ENCODE measurements at places on chromosomes 3 and 15.
A peak's percentile ranks its signal among the peaks of the same experiment; 100 is the strongest.

GRCh38 chr3:31105438-31106077 lies 211.1 kb upstream of the GADL1 start:
- no peak for DNase-seq

DNA sequence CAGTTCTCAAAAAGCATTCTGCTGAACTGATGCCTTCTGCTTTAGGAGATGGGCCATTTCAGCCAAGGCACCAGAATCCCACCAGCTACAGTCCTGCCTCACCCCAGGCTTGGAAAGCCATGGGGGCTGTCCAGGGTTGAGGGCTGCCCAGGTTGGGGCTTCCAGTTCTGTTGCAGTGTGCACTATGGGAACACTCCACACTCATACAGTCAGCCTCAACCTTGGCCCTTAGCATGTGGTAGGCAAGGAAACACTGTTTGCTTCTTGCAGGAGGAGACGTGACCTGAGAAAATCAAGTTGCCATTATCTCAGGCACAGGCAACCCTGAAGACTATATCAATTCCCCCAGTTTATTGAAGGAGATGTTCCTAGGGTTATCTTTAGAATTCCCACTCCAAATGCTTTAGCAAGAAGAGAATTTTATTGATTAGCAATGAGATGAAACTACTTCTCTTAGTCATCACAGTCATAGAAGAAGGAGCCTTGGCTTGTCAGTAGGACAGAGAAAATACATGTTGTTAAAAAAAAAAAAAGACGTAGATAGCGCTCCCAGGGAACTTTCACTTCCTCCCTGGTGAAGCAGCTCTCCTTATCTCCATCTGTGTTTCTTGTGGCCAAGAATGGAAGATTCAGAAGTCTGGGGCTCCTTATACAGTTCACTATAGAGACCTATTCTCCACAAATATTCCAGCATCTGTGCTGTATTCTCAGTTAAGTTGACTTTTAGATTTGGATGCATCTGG lies 38.3 kb upstream of the IL12A start:
- no peak for DNase-seq

- no peak for DNase-seq
These were observed 212.6 kb upstream of the SEMA6D start for GRCh38 chr15:47504624-47505256.

DNA sequence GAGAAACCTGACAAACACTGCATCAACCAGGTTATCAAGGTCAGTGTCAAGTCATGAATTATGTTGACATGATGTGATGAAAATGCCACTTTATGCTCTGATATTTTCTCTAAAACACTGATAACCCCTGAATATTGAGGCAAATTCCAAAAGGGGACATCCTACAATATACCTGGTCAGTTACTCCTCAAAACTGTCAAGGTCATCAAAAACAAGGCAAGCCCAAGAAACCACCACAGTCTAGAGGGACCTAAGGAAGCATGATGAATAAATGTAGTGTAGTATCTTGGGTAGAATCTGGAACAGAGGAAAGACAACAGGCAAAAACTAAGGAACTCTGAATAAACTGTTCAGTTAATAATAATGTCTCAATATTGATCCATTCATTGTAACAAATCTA lies 275.3 kb upstream of the THRB start:
- DNase-seq, result no peak

DNA sequence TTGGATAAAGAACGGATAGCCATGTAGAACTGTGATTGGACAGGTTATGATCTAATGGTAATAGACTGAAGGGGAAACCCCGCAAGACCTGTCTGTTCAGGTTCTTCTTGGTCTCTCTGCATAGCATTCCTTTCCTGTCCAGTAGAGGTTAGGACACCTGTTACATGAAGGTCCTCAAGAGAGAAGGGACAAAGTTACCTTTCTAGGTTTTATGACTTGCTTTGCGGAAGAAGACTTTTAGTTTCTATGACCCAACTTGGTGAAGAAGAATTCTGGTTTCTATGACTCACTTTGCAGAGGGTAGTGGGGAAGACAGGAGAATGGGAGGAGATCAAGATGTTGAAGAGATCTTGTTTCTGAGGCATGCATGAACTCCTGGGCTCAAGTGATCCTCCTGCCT lies 97.9 kb upstream of the C3orf80 start:
- DNase-seq, result no peak

DNA sequence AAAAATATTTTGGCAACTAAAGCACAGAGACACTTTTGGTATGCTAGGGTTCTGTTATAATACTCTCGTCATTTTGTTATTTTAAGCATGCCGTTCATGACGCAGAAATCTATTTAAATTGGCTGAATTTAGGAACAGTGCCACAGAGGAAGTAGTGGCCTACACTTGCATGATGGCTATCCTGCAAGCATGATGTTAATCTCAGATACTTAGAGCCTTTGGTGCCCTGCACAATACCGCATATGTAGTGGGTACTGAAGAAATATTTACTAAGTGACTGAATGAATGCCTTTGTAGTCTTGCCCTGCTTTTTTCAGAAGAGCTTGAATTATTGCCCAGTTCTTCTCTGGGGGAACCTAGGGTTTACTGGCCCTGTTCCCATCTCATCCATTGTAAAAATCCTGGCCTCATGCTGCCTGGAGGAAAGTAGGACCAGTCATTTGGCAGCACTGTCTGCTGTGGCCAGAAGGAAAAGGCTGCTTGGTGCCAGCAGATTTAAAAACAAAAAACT lies 79.0 kb downstream of the SERPINI1 start:
- DNase-seq, result no peak

- DNase-seq, result no peak
These were observed 7.7 kb downstream of the CGNL1 start for GRCh38 chr15:57384024-57384423.

GRCh38 chr3:177642042-177642803 lies 444.9 kb upstream of the TBL1XR1 start:
- no peak for DNase-seq

GRCh38 chr3:73465926-73466325 lies 158.8 kb downstream of the PDZRN3 start:
- no peak for DNase-seq

DNA sequence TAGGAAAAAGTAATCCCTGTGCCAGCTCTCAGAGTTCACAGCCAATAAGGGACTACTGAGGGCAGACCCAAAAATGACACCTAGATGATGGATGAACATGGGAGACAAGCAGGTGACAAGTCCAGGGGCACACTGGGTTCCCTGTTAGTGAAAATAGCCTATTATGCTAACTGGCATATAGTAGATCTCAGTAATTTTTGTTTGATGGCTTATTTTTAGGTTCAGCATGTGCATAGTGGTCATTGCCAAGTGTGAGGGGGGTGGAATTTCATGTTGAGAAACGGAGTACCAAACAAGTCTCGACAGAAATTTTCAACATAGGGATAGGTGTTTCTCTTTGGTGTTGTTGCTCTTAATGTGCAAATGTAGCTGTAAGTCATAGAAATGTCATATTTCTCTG lies 6.4 kb upstream of the ITGB5 start:
- no peak for DNase-seq

GRCh38 chr15:93040288-93041158 lies 48.5 kb downstream of the RGMA start:
- DNase-seq, result peak; percentile 58

GRCh38 chr3:195754141-195754540 lies 33.4 kb downstream of the MUC20 start:
- DNase-seq, result no peak

DNA sequence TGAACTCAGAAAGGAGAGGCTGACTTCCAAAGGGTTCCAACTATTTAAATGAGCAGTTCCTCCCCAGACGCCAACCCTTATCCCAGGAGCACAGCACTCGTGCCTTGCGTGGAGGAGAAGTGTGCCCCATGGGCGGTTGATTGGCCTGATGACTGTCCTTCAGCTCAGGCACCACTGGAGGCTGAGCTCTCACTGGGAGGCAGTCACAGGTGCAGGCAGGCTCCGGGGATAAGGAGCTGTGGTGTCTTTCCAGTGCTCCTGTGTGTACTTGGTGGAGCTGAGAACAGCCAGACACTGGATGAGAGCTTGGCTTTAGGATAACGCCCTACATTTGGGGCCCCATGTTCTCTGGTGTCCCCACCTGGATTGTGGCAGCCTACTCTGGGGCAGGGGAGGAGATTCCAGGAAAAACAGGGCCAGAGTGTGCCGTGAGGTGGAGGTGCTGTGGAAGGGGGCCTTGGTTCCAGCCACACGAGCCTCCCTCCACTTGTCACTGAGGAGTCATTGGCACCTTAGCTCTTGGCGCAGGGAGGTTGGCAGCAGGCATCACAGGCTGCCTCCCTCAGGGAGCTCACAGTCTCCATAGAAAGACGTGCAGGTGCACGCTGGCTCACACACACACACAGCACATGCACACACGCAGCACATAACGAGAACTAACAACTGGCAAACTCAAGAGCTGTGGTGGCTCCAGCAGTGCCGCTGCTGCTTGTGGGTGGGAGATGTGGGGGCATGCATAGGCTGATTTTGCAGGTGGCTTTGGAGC lies 22.7 kb upstream of the EPHB3 start:
- no peak for DNase-seq

GRCh38 chr3:182527745-182528144 lies 265.6 kb upstream of the ATP11B start:
- DNase-seq, result no peak

- no peak for DNase-seq
These were observed 1.4 kb upstream of the IL17RC start for GRCh38 chr3:9915254-9916141.

DNA sequence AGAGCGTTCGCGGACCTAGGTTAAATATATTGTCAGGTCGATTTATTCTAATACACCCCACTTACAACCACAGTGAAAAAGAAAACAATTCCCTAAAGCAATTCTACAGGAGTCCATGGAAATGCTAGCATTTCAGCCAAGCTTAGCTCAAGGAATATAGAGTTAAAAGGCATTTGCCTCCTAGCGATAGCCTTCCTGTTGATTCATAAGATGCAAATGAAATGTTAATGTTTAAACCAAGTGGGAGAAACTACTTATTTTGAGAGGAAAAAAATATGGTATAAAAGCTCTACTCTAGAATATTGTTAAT lies 1.7 kb upstream of the ALCAM start:
- no peak for DNase-seq

DNA sequence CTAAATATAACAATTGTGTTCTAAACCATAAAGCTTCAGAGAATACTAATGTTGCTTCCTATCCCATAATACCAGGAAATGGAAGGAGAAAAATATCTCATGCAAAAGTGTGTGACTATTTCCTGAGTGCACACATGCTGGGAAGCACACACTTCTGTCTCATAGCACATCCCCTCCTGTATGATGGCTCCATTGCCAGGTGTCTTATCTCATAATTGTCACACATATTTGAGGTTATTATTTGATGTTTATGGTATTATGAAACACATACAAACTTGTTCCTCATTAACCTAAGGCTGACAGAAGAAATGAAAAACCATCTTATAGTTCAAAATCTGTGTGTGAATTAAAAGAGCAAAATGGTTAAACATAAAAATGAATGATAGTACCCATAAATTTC lies 65.4 kb downstream of the SERP1 start:
- DNase-seq, result no peak

DNA sequence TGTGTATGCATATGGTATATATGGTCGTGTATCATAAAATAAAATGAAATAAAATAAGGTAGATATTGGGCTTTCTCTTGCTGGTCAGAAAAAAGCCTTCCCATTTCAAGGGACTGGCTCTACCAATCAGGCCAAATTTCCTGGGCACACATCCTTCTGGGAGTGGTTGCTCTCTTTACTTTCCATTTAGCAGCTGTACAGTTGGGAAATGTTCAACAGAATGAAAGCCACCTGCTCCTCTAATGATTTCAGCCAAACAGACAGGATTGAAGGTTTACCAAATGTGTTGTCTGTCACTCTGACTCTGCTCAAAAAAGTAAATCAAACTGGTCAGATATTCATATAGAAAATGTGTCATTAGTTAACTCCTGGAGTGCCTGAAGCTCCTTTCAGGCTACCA lies 380.4 kb downstream of the ROBO2 start:
- DNase-seq, result no peak

- DNase-seq, result no peak
These were observed 215.5 kb upstream of the KCNMB2 start for GRCh38 chr3:178320456-178321351.

DNA sequence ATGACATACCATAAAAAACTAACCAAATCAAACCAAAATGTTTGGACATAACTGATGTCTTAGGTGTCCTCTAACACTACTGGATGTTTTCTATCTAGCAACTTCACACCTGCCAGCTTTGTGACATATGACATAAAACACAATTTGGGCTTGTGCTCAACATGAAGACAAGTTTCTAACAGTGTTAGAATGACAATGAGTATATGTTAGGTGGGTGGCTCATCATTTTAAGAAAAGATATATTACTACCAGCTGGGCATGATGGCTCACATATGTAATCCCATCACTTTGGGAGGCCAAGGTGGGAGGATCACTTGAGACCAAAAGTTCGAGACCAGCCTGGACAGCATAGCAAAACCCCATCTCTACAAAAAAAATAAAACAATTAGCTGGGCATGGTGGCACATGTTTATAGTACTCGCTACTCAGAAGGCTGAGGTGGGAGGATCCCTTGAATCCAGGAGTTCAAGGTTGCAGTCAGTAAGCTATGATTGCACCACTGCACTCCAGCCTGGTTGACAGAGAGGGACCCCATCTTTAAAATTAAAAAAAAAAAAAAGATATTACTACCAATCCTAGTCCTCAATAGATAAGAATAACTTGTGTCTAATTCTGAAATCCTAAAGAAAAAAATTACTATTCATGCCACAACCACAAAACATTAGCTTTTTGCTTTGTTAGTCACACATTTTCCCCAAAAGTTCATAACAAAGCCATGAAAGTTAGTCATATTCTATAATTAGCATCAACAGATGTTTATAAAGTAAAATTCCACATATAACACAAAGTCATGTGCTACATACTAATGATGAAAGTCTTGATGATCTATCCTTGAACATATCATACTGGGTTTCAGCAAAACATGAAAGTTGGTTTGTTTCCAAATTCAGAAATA lies 59.9 kb downstream of the LRRFIP2 start:
- DNase-seq, result no peak

DNA sequence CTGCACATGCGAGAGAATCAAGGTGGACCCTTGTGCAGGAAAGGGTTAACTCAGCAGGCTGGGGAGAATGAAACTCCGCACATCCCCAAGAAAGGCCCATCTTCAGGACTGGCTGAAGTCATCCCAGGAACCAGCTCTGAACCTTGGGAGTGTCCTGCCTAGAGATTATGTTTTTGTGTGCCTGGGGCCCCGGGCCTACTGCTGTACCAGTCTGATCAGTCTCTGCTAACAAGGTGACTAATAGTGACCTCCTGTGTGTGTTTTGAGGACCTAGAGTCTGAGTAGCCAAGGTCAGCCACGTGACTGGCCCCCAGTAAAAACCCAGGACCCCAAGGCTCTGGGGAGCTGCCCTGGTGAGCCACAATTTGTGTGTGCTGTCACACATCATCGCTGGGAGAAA lies 58.2 kb downstream of the CYFIP1 start:
- no peak for DNase-seq

DNA sequence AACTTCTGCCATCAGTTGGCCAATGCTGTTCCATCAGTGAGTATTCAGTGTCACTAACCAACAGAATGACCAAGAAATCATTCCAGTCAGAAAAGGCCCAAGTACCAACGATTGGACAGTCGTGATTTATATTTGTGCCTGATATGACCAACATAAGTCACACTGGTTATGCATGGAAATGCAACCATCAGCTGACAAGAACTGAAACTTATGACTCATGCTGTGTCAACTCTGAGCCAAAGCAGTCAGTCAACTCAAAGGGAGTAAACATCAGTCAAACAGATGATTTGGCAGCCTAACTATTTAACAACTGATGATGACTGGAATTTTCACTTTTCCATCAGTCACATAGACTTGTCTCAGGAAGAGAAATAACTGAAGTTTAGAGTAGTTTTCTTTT lies 142.4 kb downstream of the ANXA2 start:
- DNase-seq, result no peak

Measured in GDM1 (cell line).